ENCODE measurements at places on chromosomes 2 and 18. TPM values are rescaled to one million over a fixed set of nuclear protein-coding genes. Genes with fewer than 3 reads are reported as not detected.

GRCh38 chr2:170814533-170815230 lies 2.0 kb upstream of the GAD1 start:
- DNase-seq, result peak; percentile 80

GRCh38 chr2:218924757-218925156 lies 34.7 kb upstream of the CDK5R2 start:
- DNase-seq, result no peak

Gene GAD1
- total RNA-seq, result 1.8 TPM

- DNase-seq, result peak; percentile 34
Observed at GRCh38 chr2:20448246-20448976, 1.5 kb downstream of the RHOB start.

Gene GALNT13
- 6.7 TPM for total RNA-seq

Gene PLA2R1
- total RNA-seq, result 0.83 TPM

Gene RNU2-63P
- 20.4 TPM for total RNA-seq

Gene VWA3B
- not detected for total RNA-seq

DNA sequence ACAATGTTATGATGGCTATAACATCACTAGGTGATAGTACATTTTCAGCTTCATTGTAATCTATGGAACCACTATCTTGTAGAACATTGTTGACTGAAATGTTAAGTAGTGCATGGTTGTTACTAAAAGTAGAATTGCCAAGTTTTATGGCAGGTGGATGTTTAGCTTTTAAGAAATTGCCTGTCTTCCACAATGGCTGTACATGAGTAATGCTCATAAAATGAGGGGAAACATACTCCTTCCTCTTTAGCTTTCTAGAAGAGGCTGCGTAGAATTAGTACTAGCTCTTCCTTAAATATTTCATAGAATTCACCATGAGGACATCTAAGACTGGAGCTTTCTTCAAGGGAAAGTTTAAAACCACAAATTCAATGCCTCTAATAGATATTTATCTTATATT lies 161.0 kb downstream of the TPGS2 start:
- DNase-seq, result no peak

- DNase-seq, result no peak
Observed at GRCh38 chr18:71450257-71450656, 1093.9 kb downstream of the CBLN2 start.

DNA sequence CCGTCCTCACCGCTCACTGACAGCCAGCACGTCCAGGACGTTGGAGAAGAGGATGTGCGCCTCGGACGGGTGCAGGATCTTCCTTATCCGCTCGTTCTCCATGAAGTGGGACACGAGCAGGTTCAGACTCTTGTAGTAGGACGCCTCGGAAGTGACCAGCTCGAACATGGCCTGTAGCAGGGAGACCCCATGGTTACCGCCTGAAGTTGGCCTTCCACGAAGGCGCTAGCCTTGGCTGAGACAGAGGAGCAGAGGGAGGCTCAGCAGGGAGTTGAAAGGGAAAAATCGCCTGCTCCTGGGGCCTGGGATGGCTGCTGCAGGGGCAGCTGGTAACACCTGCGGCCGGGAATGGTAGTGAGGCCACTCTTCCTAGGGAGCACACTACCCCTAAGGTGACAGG lies 24.7 kb downstream of the SNORC start:
- DNase-seq, result no peak

Gene KCNS3
- 7.2 TPM for total RNA-seq
